ENCODE measurements at places on chromosomes 7 and 10. TPM values are rescaled to one million over a fixed set of nuclear protein-coding genes. Genes with fewer than 3 reads are reported as not detected.

AZGP1 gene
- total RNA-seq: 0.39 TPM

CACNB2 gene
- total RNA-seq: not detected

TUBB8 gene
- total RNA-seq: not detected

AKR1B15 gene
- total RNA-seq: not detected

CUBN gene
- under 0.01 TPM for total RNA-seq

GIMAP6 gene
- not detected for total RNA-seq

All from hair follicular keratinocyte (primary cell).